ENCODE measurements at places on chromosomes 3 and 15.

GRCh38 chr3:32410367-32411246, 19.0 kb downstream of the CMTM7 start:
- no peak for DNase-seq

DNA sequence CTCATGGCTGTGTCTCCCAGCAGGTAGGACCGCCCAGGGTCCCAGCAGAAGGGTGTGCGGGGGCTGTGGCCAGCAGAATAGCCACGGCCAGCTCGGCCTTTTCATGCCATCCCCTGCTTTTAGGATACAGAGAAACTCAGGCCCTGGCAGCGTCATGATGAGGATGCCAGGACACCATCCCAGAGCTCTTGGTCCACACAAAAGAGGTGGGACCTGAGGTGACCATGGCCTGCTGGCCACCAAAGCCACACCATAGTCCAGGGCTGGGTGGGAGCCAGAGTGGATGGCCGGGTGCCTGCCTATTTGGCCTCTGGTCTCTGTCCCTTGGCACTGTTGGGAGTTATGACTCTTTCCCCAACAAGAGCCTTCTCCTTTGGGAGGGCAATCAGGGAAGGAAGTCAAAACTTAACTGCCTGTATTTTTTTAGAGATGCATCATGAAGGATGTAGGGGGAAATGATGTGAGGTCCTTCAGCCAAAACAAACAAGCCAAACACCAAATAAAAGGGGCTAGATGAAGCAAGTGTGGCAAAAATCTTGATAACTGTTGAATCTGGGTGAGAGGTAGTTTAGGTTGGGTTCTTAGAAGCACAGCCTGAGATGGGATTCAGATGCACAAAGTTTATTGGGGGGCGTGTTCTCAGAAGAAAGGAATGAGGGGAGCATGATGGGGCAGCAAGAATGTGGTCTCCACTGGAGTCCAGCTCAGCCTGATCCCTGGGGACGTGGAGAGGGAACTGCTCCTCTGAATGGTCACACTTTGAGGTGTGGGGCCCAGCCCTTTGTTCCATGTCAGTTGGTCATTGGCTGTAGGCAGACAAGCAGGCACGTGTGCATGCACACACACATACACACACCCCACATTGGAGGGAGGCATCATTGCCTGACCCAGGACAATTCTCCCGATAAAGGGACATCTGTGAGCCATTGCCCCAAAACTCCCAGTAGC, 33.2 kb downstream of the SMAD6 start:
- DNase-seq, result no peak

DNA sequence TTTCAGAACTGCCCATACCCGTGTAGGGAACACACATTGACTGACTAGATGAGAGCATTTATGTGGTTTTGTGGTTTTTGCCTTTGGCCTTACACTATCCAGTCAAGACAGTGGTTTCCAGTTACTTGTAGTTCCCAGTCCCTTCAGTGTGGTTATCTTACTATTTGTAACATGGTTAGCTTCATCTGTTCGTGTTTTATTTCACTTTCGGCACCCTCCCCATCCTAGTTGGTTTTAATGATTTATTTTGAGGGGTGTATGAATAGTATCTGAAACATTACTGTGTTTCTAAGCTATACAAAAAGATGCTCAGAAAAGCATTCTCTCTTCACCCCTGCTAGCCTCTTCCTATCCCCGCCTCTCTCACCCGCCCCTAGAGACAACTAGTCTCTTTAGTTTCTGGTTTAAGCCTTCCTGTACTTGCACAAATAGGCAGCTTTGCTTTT, 14.1 kb downstream of the LYSMD4 start:
- no peak for DNase-seq

GRCh38 chr3:98890181-98890835, 11.2 kb downstream of the DCBLD2 start:
- no peak for DNase-seq

- no peak for DNase-seq
Observed at GRCh38 chr15:83717010-83717409, 63.1 kb downstream of the ADAMTSL3 start.

DNA sequence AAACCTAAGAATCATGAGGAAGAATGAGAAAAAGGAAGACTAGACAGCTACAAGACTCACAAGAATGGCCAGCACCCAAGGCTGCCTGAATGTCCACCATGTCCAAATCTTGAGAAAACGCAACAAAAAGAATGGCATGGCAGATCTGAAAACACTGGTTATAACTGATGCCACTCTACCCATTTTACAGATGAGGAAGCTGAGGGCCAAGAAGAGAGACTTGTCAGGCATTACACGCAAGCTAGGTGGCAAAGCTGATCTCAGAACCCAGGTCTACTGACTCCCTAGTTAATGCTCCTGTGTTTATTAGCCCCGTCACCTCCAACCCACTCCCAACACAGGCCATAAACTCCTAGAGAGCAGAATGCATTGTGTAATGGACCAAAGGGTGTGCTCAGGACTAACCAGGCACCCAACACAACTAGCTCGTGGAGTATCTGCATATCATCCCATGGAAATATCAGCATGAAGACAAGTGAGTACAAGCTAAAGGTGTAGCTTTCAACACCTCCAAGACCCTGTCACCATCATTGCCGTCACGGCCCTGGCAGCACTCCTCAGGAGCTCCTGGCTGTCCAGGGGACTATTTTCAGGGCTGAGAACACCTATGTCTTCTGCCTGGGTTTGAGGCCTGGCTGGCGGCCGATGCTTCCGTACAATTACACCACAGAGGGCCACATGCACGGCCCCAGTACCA, 111.7 kb downstream of the XXYLT1 start:
- no peak for DNase-seq

All from right forelimb (tissue), 1 donor.